ENCODE measurements at places on chromosomes 5 and 9.

DNA sequence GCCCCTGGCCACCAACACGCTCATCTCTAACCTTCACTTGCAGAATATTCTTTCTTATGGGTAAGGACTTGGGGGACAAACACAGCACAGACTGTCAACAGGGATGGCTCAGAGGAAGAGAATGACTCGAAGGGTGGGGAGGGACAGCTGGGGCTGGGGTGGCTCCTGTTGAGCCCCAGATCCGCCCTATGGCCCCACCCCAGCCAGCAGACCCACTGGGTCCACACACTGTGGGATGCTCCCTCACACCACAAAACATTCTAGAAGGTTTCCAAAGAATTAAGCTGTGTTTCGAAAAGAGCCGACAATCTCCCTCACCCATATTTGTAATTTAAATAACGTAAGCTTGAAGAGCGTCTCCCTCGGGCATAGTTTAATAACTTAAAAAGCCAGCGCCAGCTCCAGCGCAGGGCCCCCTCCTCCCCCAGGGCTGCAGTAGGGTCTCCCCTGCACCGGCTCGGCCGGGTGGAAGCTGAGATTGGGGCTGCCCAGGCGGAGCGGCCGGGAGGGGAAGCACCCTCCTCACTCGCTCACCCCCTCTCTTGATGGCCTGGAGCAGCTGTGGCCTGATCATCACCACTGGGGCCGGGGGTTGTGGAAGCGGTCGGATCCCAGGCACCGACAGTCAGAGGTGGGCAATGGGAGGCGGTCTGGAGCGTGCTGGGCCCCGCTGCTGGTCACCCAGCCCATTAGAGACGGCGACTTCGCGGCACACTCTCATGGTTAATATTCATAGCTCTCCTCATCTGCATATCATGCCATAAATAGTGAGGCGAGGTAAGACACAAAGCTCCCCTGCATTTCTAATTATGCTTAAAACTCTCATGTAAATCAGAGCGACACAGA is 37.6 kb downstream of the NACC2 start:
- DNase-seq: no peak

DNA sequence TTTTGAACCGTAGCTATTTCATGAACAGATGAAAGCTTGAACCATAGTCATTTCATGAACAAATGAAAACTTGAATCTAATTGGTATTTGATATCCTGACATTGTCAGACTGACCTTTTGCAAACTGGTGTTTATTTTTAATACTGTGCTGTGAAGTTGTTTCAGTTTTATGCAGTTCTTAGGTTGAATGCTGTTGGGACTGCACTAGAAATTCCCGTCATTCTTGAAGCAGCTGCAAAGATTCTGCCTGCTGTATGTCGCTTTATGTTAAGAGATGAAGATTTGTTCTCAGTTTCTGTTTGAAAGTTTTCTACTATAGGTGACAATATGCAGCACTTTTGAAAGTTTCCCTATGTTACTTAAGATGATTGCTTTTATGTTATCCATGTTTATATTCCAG is 22.5 kb upstream of the FAM120AOS start:
- DNase-seq: no peak

GRCh38 chr5:32343058-32343672 is 30.4 kb upstream of the MTMR12 start:
- no peak for DNase-seq

DNA sequence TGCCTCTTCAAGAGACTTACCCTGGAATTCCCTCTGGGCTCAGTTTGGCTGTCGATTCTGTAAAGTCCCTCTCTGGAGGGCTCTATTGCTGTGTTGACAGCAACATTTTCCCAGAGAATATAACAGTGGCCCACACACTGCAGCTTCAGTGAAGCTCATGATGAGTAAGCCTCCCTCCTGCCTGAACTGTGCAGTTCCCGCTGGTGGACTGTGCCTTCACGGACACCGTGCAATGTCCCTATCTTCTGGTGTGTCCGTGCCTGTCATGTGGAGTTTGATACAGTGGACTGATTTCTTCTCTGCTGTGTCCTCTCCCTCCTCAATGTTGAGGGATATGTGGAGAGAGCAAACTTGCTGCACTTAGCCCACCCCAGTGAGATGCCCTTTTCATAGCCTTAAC is 109.0 kb downstream of the NTRK2 start:
- DNase-seq: no peak

GRCh38 chr5:77758141-77758938 is 17.8 kb downstream of the TBCA start:
- no peak for DNase-seq

DNA sequence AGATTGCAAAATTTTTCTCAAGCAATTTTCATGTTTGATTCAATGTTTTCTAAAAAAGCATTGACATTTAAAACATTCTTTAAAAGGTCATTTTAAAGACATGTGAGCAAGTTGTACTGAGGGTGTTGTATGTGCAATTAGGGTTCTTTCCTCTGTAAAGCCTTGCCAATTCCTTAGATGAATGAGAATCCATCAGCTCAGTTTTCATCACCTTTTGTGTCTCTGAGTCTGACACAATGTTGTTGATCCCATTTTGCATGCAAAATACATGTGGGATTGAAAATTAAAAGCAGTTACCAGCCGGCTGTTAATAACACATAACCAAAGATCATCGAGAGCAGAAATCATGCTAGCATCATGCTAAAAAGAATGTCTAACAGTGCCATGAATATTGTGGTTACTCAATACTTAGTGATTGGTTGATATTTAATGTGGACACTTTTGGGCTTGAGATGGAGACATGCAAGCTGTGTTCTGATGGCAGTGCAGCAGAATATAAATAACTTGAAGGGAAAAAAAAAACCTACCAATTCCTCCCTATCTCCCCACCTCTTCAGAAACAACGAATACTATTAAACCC is 57.7 kb downstream of the FGF10 start:
- DNase-seq: no peak

GRCh38 chr5:9519537-9519936 is 26.3 kb downstream of the SEMA5A start:
- DNase-seq: no peak

DNA sequence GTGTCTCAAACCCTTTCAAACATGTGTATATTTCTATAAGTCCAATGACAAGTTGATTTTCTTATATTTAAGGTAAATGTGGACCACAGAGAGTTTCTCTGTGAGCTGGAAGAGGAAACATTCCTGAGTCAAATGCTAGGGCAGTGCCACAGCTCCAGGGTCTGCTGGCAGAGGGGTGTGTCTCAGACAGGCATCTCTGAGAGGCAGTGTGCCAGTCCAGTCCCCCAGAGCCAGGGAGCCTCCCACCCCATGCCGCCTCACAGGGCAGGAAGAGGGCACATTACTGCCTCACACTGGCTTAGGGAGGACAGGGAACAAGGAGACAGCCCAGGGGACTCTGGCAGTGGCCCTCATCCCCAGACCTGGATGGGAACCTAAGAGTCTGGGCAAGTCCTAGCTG is 120.2 kb downstream of the TENT4A start:
- no peak for DNase-seq

DNA sequence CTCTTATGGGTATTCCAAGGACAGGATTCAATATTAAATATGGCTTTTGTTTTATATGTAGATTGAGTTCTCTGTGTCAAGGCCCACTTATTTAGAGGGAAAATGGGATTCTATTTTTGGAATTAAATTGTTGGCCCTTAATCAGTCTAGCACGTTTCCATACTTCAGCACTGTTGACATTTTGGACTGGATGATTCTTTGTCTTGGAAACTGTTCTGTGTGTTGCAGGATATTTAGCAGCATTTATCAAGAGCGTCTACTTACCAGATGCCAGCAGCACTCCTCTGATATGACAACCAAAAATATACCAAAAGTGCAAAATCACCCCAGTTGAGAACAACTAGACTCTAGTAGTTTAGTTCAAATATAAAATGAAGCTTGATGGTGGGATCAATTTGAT is 1027.0 kb upstream of the COX7C start:
- no peak for DNase-seq

- DNase-seq: no peak
Measured at GRCh38 chr5:160921423-160922285, 69.6 kb upstream of the ATP10B start.

DNA sequence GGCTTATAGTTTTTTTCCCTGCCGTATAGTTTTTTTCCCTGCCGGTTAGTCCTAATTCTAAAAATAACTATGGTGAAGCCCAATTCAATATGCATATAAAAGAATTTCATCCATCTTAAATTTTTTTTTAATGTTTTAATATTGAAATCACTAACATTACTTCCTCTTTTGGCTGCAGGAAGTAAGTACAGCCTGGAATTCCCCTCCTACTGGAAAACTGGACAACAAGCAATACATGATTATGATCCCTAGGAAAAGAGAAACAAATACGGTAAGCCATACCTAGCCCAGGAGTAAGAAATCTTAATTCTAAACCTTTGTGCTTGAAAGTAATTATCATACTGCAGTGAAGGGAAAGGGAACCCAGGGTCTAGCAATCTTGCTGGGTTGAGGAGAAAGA is 119.0 kb downstream of the NR3C1 start:
- DNase-seq: no peak

- DNase-seq: no peak
Measured at GRCh38 chr5:59193616-59194319, 610.9 kb downstream of the RAB3C start.

- DNase-seq: no peak
Measured at GRCh38 chr5:174309131-174309795, 263.8 kb downstream of the NSG2 start.

- DNase-seq: no peak
Measured at GRCh38 chr5:65910711-65911110, 15.7 kb upstream of the ERBIN start.

GRCh38 chr5:26009742-26010141 is 1028.6 kb downstream of the CDH9 start:
- DNase-seq: no peak

DNA sequence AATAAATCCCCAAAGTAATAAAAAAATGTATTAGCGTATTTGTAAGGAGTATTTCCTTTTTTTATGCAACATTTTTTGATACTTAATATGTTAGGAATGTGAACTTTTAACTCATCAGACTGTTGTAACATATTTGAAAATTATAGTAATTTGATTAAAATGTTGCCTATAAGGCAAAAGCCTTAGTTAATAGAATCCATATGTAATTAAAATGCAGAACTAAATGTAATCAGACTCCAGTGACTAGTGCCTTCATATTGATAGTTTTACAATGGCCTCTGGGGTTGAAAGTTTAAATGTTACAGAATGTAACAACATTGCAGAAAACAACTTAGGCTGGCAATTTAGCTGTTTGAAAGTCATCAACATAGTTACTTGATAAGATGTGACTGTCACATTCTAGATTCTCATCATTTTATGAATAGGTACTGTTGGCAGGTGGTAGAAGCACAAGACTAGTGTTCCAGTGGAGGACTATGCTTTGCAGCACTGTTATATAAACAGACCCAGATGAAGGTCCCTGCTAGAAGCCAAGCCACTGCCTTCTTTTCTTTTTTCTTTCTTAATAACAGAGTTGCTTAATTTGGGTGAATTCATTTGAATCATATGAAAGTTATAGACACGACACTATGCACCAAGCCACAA is 382.9 kb downstream of the CCDC171 start:
- no peak for DNase-seq

DNA sequence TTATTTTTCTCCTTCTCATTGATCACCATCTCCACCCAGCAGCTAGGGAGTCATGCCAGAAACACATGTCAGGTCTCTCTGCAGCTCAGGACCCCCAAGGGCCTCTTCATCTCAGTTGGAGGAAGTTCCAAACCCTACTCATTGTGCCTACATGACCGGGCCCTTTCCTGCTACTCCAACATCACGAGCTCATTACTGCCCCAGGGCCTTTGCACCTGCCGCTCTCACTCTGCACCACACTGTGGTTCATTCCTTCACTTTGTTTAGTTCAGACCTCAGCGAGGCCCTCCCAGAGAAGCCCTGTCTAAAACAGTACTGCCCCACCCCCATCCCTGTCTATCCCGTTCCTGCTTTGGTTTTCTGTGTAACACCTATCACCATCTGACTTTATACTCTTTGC is 22.1 kb upstream of the AKNA start:
- DNase-seq: no peak

GRCh38 chr9:83372957-83373356 is 165.2 kb downstream of the FRMD3 start:
- no peak for DNase-seq

DNA sequence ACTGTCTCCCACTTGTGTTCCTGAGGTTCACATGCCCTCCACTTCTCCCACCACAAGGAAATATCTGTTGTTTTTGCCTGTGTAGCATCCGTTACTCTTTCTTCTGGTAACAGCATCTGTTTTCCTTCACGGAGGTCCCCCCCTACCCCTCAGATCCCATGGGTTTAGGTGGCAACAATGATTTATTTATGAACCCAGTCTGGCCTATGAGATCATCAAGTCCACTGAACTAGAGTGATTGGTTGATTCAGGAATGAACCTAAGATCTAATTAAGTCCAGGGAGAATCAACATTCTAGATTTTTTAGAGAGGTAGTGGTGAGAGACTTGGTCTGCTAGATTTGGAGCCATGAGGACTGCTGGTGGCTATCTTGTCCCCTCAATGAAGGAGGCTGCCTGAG is 166.8 kb downstream of the NR3C1 start:
- no peak for DNase-seq

DNA sequence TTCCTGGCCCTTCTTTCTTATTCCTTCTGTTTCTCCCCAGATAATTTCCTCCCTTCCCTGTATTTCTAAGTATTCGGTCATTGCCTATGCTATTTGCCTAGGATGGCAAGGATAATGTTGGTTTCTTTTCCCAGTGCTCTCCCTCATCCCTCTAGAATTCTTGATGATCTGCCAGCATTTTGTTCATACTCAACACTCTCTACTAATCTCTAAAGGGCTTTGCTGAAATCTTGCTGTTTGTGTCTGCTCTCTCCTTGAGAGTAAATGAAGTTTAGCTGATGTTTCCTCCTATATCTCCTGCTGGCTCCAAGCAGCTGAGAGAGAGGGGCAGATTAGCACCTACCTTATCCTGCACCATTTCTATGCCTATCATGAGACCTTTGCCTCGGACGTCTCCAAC is 38.1 kb downstream of the AGXT2 start:
- no peak for DNase-seq

Data from T-helper 9 cell (primary cell).